Activated CD4-positive, alpha-beta T cell treated with anti-CD3 and anti-CD28 coated beads, Interleukin-2, amount 50 U/mL, for 48 hours (primary cell): ENCODE measurements at places on chromosomes 1 and 21.

DNA sequence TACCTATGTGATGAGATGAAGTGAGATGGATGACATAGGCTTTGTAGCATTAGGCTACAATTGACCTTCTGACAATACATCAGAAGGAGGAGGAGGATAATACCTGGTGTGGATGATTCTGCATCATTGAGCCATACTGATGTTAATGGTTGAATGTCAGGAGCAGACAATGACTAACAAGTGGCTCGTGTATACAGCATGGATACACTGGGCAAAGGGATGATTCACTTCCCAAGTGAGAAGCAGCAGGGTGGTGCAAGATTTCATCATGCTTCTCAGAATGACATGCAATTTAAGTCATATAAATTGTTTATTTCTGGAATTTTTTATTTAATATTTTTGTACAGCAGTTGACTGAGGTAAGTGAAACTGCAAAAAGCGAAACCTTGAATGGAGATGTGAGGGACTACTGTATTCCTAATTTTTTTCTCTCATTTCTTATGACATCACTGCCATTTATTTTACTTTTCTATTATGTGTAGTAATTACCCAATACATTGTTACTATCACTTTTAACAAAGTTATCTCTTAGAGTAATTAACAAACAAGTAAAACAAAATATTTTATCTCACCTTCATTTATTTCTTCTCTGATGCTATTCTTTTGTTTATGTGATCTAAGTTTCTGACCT, 34.4 kb upstream of the COP1 start:
- no peak for DNase-seq

DNA sequence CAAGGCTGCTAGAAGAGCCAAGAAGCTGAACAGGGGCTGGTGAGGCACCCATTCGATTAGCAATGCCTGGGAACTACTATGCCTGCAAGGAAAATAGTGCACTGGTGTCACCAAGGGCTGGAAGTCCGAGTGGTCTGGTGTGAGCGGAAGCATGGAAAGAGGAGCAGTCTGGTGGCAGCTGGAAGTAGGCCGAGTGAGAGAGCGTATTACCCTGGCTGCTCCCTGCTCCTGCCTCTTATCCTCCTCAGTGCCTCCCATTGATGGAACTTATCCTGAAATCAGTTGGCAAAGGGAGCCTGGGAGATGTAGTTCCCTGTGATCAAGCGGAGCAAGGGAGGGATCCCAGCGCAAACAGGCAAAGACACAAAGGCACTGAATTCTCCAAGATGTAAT, 9.6 kb downstream of the SMAP2 start:
- no peak for DNase-seq

DNA sequence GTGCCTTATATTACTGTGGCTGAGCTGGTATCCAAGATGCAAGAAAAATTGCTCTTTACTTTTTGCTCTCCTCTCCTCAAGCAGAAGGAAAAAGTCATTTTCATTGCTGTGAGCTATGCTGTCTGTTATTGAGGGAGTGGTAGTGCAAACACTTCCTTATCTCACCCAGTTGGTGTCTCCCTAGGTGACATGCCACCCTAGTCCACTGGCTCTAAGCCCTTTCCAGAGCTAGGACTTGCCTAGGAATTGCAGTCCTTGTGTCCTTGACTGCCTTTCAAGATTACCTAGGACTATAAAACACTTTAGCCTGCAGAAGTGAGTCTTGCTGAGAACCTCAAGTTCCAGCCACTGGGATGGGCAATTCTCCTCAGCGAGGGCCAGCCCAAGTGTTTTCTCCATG, 458.3 kb downstream of the MRPL39 start:
- DNase-seq: no peak

DNA sequence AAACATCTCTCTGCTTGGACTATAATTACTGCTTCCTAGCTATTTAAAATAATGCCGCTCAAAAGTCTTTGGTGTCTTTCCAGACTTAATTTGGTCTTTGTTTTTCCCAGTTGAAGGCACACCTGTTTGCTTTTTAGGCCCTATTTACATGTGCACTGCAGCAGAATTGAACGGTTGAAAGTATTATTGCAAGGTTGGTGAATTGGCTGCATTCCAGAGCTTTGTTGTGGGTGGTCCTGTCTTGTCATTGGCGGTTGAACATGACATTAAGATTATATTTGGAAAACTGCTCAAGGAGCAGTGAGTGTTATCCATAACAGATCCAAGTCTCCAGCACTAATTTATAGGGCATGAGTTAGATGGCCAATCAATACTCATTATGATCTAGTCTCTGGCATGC, 656.3 kb downstream of the PTPRC start:
- no peak for DNase-seq

DNA sequence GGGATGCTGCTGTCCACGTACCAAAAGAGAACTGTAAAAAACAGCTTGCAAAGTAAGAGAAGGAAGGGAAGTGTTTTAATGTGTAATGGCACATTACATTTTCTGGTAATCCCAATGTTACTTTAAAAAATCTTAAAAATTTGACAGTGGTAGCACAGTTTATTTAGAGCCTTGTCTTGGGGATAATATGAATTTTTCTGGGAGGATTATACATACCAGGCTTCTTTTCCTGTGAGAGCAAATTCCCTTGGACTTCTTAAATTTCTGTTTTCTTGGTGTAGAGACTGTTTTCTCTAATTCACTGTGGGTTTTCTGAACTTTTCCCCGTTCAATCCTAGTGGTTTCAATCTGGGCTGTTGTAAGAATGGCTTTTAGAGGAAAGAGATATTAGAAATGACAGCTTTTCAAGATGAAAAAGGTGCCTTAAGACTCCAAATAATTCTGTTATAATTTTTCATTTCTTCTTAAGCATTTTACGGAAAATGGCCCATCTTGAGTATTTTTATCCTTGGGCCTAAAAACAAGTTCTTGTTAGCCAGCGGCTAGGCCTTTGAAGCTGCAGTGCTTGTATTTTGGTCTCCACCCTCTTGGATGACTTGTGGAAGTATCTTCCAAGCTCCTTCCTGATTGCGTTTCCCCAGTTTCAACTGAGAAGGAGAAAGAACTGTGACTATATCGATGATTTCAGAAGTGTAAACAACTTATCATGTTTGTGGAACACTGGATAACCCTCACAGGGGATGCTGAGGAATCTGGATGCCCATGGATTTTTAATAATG, 70.0 kb downstream of the LEPR start:
- no peak for DNase-seq

GRCh38 chr1:18411820-18412641, 68.7 kb upstream of the KLHDC7A start:
- no peak for DNase-seq

DNA sequence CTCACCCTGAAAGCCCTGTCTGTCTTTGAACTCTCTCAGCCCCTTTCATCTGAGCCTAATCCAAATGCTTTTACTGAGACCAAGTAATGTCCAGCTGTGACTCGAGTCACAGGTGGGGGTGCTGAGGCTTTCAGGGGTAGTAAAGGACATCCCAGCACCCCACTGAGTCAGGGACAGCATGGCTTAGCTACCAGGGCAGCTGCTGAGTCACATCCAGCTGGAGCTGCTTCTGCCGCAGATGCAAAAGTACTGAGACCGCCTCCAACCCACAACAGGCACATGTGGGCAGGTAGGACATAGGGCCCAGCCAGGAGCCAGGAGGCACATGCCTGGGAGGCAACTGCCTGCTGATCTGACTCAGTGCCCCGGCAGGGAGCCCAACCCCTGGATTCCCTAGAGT, 6.7 kb upstream of the VSIG8 start:
- peak; percentile 14 for DNase-seq
